ENCODE measurements at places on chromosomes 12 and 14. TPM values are rescaled to one million over a fixed set of nuclear protein-coding genes. Genes with fewer than 3 reads are reported as not detected.

The PZP gene
- total RNA-seq: not detected

The GLIPR1L1 gene
- not detected for total RNA-seq

The METTL1 gene
- total RNA-seq: 23.3 TPM

The KRT85 gene
- total RNA-seq: not detected

The BICDL1 gene
- total RNA-seq: 3.2 TPM

The RNASE3 gene
- not detected for total RNA-seq

The TBC1D30 gene
- total RNA-seq: 6.6 TPM

GRCh38 chr12:47650469-47650868 lies 55.4 kb downstream of the RPAP3 start:
- DNase-seq: no peak

DNA sequence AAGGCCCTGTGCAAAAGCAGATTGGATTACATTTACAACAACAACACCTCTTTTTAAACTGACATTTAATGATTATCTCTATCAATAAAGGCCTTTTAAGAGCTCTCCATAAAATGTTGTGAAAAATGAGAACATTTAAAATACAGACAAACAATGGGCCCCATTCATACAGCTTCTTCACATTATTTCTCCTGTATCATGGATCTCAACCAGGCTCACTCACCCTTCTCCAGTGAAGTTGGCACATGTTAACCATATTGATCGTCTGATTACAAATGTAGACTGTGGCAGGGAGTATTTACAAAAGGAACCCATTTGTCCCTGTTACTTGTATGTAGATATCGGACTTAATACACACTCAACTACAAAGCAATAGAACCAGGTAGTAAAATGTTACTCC lies 220.2 kb upstream of the BTG1 start:
- DNase-seq: no peak

DNA sequence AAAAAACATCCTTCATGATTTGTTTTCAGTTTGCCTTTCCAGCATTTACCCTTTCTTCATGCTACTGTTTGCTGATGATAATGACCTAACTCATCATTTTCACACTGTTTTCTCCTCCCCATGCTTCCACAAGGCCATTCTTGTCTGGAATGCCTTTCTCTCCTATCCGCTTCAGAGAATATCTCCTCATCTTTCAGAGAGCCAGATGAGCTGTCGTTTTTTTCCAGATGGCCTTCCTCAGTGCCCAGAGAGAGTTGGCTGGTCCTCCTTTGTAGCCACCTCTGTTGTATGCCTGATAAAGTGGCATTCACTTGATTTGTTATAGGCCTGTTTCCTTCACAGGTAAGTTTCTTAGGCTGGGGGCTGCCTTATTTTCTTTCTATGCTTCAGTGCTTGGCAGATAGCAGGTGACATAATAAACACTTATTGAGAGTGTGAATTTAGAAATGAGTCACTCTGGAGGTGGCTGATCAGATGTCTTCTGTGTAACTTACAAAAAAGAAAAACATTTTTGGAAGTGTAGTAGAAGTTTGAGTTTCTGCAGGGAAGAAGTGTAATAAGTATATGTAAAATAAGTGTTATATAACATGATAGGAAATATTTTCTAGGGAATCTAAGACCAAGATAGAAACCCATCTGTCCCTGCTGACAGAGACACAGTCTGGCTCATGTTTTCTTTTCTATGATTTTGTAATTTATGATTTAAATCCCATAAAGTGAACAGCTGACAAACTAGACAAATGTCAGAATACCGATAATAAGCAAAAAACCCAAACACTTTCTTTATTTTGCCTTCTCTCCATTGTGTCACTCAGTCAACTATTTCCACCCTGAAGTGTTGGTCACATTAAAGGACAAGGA lies 174.5 kb downstream of the DACT1 start:
- DNase-seq: no peak

GRCh38 chr12:62767496-62767895 lies 167.5 kb downstream of the PPM1H start:
- DNase-seq: no peak

GRCh38 chr12:115835445-115835844 lies 442.0 kb downstream of the MED13L start:
- no peak for DNase-seq

DNA sequence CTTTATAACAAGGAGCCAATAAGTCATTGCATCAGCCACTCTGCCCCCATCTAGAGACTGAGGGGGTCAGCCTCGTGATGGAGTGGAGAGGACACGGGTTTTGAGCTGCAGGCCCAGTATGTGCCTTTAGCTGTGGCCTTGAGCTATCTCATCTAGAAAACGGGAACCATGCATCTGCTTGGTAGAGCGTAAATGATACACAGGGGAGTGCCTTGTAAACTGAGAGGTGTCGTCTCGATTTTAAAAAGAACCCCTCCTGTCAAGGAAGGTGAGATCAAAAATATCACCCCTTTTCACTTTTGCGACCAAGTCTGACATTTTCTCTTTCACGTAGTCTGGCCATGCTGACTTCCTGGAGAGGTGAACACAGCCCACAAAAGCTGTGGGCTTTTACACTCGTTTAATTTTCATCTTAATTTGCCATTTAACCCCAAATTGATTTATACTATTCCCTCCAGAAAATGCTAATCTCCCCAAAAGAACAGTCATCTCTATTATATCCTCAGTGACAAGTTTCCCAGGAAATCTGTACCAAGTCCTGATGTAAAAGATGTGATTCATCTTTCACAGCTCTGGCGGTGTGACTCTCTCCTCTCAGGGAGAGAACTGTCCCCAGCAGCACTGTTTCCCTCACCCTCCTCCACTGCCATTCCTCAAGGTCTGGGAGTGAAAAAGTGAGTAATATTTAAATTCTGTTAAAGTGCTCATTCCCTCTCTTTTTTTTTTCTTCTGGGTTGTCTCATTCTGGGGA lies 30.6 kb downstream of the VCPKMT start:
- DNase-seq: no peak

DNA sequence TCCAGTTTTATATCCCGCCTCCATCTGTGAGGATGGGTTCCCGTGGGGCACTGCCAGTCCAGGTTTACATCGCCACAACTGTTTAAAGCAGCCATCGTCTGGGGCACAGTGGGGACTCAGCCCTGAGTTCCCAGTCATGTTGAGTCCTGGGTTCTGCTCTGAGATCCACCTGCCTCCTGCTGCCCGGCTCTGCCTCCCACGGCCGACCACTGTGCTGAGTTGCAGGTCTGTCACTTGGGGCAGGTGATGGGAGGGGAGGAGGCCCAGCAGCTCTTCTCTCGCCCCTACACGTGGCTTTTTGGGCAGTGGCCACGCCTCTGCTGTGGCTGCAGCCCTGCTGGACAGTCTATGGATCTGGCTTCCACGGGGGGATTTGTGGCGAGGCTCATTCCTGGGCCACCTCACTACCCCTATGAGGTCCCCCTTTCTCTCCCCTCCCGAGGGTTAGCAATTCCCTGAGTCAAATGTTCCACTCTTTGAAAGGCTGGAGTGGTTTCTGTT lies 143.0 kb downstream of the ADGRD1 start:
- DNase-seq: no peak

GRCh38 chr14:105045710-105046326 lies 19.4 kb downstream of the GPR132 start:
- DNase-seq: peak; percentile 84

DNA sequence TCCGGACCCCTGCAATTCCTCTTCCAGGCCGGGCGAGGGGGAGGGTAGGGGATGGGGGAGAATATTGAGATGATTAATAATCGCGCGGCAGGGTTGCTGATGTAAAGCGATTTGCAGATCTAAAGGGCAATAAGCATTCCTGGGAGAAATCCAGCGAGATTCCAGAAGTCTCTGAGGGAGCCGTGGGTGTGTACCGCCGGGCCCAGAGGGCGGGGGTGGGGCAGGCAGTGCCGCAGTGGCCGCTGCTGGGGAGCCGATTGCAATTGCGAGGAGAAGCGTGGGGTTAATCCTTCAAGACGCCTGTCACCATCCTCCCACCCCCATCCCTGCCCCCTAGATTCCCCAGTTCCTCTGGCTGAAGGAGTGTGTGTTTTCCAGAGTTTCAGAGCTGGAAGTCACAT lies 16.4 kb downstream of the FOS start:
- peak; percentile 72 for DNase-seq

DNA sequence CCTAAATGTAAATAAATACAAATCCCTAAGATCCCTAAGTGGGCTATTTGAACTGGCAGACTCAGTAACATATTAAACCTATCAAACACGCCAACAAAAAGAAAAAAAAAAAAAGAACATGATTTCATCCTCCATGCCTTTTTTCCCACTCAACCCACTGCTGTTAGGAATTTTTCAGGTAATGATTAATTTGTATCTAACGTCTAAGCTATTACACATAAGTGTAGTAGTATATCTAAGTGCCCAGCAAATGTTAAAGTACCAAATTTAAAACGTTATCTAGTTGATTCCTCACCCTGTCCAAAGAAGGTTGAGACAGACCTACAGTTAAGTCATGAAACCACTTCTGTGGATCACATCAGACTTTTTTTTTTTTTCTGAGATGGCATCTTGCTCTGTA lies 16.4 kb upstream of the ARID4A start:
- no peak for DNase-seq

DNA sequence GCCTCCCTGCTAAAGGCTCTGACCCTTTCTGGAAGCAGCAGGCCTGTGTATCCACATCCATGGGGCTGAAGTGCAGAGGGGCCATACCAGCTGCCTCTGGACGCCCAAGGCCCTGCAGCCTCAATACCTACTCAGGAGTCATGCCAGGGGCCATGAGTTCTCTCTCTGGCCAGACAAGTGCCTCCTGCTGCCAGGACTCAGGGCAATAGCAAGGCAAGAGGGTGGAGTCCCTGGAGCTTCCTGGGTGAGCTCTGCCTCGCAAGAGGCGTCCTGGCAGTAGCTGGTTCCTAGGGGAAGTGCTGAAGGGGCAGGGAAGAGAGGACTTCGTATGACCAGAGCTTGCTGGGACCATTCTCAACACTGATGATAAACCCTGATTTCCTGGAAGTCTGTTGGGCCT lies 10.9 kb upstream of the ENDOU start:
- no peak for DNase-seq

DNA sequence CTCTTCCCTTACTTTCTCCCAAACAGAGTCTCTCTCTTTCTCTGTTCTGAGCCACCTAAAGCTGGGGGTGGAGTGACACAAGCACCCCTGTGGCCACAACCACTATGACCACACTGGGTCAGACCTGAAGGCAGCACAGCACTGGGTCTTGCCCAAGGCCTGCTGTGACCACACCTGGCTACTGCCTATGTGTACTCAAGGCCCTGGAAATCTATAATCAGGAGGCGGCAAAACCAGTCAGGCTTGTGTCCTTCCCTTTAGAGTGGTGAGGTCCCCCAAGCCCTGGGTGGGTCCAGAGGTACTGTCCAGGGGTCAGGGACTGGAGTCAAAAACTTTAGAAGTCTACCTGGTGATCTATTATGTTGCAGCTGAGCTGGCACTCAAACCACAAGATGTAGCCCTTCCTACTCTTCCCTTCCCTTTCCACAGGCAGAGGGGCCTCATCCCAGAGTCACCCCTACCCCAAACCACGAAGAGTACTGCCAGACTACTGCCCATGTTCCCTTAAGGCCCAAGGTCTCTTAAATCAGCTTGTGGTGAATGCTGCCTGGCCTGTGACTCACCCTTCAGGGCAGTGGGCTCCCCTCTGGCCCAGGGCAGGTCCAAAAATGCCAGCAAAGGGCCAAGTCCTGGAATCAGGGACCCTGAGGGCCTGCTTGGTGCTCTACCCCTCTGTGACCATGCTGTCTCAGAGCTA lies 179.8 kb upstream of the DYRK2 start:
- no peak for DNase-seq

DNA sequence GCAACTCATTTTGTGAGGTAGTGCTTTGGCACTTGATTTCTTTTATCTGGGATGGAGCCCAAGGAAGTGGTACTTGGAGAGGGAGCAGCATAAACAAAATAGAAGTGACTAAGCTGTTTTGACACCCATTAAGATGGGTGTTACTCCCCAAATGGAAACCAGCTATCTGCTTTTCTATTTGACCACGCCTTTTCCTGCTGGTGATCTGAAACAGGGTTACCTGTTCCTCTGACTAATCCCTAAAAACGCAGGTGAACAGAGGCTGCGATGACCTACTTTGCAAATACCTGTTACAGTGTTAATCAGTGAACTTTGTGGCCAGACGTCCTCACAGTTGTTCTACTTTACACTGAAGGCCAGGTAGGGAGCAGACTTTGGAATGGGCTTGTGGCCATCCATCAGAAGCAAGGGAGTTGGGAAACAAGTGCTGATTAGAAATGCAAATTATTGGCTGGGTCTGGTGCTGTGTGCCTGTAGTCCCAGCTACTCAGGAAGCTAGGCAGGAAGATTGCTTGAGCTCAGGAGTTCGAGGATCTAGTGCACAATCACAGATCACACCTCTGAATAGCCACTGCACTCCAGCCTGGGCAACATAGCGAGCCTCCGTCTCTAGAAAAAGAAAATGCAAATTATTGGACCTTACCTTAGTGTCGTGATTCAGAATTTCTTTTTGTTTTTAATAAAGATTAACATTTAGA lies 58.3 kb upstream of the HECTD1 start:
- no peak for DNase-seq

Measured in NCI-H460 (cell line).